GM04504 (cell line): ENCODE measurements at places on chromosomes 2 and 18.

GRCh38 chr18:3710712-3711301 is 260.8 kb downstream of the TGIF1 start:
- DNase-seq = no peak

DNA sequence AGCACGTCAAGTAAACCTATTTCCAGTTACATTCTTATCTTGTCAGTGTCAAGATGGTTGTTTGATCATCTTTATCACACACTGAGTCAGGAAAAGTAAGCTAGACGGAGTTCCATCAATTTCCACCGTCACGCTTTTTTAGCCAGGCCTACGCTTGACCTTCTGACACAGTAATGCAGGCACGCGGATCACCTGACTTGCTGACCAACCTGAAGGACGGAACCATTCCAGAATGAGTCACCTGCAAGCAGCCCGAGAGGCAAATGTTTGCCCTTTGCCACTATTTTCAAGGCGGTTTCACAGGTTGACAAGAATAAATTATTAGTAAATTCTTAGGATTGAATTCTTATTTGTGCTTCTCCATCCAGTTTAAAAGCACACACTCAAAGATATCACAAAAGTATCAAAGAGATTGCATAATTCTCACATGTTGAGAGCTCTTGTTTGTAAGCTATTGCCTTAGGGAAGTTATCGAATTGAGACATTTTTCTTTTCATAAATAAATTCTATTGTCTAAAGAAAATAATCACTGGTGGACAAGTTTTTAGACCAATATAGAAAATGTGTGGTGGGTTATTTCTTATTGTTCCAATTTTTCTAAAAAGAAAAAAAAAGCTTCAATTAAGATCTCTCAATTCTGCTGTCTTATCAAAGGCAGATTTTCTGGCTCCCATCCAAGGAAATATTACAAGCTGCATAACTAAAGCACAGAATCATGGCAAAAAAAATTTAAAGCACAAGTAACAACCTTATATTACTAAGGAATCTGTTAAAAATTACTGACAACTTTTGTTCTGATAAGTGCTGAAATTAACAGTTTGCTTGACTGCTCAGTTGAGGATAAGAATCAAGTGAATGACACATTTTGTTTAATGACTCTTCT is 31.9 kb downstream of the UXS1 start:
- DNase-seq = no peak

DNA sequence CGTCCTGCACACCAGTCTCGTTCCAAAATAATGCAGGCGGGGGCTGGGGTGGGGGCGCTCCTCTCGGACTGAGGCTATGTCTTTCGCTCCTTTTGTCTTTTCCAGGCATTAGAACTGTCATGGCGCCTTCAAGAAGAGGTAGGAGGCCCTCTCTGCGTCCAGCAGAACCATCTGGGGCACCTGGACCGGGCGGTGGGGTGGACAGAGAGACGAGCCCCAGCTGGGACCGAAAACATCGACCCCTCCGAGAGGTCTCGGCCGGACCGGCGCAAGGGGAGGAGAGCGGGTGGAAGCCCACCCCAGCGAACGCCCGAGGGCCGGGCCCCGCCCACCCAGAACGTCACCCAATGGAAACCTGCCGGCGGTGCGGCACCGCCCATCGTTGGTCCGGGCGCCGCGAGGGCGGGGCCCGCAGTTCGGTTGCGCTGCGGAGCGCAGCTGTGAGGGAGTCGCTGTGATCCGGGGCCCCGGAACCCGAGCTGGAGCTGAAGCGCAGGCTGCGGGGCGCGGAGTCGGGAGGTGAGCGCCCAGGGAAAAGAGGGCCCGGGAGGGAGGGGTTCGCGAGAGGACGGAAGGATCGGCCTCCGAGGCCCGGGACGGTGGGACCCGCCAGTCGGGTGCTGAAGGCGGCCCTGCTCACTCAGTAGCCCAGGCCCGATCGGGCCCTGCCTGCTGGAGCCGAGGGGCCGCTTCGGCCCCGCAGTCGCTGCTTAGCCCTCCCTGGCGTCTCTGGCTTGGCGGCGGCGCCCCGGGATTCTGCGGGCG is at the start of gene NRBP1:
TSS of gene NRBP1 (plus strand) at position 419 of the 765 bp plus-strand sequence. CDS start 4,643 bp downstream, outside the sequence.
- DNase-seq = peak; percentile 64

GRCh38 chr2:118084491-118085089 is 3.7 kb upstream of the INSIG2 start:
- no peak for DNase-seq

- DNase-seq = no peak
Measured at GRCh38 chr2:1115843-1116539, 165.3 kb downstream of the SNTG2 start.

GRCh38 chr18:54616220-54616848 is 25.3 kb downstream of the DYNAP start:
- no peak for DNase-seq

- no peak for DNase-seq
Measured at GRCh38 chr18:50193796-50194630, 934 bp downstream of the MYO5B start.

DNA sequence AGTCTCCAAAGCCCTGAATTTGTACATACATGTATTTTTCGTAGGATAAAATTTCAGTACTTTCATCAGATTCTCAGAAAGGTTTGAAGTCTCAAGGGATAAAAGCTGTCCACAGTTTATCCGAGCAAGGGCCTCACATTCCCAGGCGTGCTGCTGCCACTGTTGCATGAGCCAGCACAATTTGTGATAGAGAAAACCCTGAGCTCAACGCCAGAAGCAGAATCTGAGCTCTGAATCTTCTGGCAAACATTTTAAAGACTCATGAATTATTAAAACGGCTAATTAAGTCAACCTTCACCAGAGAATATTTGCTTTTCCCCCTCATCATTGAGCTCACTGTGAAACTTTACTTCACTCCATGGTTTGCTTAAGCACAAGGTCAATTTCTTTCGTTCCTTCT is 38.5 kb upstream of the STPG4 start:
- DNase-seq = no peak

DNA sequence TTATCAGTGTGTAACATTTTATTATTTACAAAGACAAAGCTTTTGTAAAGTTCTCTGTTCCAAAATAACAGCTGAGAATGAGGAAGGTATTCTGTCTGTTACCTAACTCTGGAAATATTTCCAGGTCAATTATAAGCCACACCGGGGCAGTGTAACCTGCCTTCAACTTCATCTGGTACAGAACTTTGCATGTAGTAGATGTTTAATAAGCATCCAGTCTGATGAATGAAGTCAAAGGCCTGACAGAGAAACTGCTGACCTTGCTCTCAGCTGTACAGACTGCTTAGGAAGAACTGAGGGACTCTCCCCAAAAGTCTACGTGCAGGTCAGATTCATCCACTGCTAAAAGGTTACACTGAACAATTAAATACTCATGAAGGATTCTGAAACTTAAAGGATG is 43.3 kb downstream of the WDFY1 start:
- no peak for DNase-seq

DNA sequence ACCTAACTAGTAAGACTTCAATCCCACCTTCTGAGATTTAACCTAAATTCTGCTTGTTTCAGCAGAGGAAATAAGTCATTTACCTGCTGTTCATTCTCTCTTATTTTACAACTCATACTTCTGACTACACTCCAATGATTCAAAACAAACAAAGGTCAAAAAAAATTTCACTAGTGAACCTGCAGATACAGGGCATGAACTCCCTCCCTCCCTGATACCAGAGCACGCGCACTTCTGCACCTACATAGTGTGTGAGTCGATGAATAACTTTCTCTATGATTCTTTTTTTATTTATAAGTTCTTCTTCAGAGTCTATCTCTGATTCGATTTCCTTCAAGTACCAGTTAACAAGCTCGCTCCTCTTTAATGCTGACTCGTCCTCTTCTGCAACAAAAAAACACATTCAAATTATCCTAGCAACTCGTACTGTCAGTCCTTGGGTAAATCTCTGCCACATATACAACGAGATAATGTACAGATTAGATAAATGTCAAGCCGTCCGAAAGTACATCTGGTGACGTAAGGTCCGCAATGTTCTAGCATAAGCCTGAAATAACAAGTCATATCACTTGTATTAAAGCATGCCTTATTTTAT is 7.4 kb upstream of the LCT start:
- DNase-seq = no peak

DNA sequence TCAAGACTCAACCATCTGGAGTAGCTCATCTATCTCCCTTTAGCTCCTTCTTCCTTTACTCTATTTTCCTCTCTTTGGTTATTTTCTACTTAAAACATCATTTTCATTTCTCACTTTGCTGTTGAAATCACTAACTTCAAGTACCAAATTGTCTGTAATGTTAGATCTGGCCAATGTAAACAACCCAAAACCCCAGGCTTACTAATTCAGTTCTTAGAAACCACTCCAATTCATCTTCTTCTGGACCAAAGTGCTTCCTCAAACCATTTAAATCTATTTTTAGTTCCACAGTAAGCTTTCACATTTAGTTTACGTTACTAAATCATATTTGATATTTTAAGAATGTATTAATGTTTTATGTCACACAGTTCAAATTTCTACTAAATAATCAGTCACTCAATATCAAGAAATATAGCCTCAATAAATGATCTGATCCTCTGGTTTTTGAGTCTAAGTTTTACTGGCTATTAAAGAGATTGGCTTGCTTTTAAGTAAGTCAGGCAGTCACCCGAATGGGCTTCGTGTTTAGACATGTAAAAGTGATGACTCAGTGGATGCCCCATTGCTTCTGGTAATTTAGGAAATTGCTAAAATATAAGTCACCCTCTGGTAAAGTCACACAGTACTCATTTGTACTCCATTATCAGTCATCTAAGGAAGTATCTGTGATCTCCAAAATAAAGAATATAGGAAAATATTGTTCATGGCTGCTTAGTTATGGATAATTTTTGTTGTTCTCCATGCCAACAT is 527.2 kb upstream of the SOX11 start:
- no peak for DNase-seq

GRCh38 chr18:25727281-25727985 is 363.0 kb downstream of the SS18 start:
- no peak for DNase-seq

GRCh38 chr2:234797566-234798250 is 154.1 kb upstream of the SH3BP4 start:
- no peak for DNase-seq

- DNase-seq = no peak
Measured at GRCh38 chr2:37689751-37690150, 18.3 kb upstream of the CDC42EP3 start.

GRCh38 chr2:104412384-104412783 is 441.5 kb upstream of the POU3F3 start:
- no peak for DNase-seq

GRCh38 chr2:239227661-239228371 is 173.0 kb downstream of the HDAC4 start:
- DNase-seq = no peak
